RWPE1 (cell line): ENCODE measurements at places on chromosomes 2 and 18.

- DNase-seq, result no peak
Measured at GRCh38 chr2:75021672-75022071, 63.2 kb downstream of the POLE4 start.

DNA sequence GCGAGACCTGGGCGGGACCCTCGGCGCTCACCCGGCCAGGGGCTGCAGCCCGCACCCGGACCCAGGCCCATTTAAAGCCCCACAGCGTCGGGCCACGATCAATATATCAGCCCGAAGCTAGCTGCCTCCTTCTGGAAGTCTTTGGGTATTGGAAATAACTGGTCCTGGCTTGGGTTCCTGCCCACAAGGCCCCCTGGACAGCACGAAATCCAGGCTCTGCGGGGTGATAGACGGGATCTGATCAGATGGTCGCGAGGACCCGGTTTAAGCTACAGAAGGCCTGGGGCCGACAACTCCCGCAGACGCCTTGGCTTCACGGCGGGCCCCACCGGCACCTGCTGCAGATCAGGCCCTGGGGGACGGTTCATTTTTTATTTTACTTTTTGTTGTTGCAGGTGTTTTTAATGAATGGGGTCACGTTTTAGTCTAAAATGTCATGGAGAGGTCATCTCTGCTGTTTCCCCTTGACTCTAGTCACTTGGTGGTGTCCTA lies 362 bp upstream of the PSTPIP2 start:
- DNase-seq, result no peak

DNA sequence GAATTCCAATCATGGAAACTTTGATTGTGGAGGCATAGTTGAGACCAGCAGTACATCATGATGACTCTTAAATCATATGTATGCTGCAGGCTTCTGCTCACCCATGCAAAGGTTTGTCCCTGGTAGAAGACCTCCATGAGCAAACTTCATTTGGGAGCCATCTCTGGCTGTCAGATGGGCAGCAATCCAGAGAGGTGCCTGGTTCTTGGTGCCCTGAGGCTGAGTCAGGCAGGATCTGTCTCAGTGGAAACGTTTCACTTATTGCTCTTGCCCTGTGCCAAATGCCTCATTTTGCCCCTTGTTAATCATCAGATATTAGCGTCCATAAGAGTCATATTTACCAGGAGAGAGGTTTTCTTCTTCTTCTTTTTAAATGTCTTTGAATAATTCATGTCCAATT lies 151.5 kb upstream of the CELF4 start:
- no peak for DNase-seq

DNA sequence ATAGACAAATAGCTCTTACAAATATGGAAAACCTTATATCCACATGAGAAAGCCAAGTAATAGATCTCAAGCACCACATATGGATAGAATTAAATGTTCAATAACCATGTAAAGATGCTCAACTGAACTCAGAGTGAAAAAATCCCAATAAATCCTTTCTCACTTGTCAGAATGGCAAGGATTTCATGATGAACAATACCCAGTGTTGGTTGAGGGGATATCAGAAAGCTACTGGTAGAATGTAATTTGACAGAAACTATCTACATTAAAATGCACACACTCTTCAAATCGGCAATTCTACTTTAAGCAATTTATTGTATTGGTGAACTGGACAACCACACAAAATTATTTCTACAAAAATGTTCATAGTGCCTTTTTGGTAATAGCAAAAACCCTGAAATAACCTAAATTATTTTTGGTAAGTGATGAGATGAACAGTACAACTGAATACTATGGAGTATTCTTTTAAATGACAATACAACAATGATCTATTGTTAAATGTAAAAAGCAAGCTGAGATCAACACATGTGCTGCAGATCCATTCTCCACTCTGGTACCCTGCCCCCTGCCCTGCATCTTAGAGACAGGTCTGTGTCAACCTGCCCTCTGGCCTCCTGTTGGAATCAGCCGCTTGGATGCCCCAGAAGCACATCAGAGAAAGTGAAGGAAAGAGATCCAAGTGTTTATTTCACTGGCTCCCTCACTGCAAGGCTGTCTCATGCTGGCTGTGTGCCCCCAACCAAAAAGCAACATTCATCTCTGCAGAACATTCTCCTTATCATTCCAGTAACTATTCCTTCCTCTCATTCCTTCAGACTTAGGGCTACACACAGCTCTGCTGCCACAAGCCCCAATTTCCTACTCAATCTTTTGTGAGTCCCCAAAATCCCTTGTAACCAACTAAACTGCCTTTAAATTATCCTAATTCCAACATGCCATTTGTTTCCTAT lies 442.5 kb downstream of the LRATD1 start:
- DNase-seq, result no peak

DNA sequence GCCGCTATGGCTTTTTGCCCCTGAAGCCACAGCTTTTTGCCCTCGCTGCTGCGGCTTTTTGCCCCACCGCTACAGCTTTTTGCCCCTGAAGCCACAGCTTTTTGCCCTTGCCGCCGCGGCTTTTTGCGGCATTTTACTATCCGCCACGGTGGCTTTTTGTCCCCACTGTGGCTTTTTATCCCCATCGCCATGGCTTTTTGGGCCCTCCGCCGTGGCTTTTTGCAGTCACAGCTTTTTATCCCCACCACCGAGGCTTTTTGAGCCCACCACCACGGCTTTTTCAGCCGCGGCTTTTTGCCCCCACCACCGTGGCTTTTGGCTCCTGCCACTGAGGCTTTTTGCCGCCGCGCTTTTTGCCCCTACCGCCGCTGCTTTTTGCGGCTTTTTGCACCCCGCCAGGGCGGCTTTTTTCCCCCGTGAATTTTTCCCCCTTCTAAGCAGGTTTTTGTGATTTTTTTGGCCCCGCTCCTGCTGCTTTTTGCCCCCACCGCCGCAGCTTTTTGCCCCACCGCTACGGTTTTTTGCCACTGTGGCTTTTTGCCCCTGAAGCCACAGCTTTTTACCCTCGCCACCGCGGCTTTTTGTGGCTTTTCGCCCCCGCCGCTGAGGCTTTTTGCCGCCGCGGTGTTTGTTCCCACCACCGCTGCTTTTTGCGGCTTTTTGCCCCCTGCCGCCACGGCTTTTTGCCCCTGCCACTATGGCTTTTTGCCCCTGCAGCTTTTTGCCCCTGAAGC lies 2797.2 kb upstream of the TEKT4 start:
- DNase-seq, result no peak

- DNase-seq, result no peak
Measured at GRCh38 chr2:6602471-6602870, 263.2 kb downstream of the CMPK2 start.

DNA sequence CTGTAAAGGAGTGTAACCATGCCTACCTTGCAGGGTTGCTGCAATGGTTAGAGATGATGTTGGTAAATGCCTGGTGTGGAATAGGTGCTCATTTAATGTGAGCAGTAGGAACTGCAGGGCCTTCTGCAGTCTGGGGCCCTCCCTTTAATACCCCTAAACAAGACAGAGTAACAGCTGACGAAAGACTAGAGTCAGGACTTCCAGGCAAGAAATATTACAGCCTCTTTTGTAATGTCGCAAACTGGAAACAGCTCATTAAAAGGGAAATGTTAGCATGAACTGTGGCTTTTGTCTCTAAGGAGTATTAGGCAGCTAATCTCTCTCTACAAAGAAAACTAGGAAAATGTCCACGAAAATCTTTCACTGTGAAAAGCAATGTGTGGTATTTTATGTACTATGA lies 26.0 kb downstream of the MARCO start:
- DNase-seq, result no peak

- DNase-seq, result no peak
Measured at GRCh38 chr2:19775838-19776237, 125.9 kb downstream of the TTC32 start.

DNA sequence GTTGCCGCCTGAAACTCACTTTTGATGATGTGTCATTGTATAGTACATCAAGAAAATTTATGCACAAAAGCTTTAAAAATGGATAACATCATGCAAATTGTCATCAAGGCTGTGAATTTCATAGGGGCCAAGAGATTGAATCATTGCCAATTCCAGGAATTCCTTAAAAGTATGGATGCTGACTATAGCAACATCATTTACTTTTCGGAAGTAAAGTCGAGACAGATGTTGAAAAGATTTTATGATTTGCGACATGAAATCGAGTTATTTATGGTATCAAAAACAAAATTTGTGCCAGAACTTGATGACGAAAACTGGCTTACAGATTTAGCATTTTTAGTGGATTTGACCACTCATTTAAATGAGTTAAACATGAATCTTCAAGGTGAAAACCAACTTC lies 56.3 kb downstream of the ASB1 start:
- DNase-seq, result no peak

DNA sequence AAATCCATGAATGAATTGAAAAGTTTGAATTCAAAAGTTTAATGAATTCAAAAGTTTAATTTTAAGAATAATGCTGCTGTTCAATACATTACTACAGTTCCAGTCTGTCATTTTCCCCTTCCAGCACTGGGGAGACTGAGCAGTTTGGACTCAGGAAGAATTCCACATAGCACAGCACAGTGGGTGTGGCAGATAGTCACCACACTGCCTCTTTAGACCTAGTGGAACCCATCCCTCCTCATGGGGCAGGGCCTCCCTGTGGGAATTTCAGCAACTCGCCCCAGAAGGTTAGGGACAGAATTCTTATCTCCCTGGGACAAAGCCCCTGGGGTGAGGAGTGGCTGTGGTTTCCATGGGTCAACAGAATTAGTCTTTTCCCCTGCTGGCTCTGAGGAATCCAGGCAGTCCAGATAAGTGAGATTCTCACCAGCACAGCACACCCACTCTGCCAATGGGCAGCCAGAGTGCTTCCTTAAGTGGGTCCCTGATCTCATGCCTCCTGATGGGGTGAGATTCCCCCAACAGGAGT lies 442.0 kb upstream of the SYT4 start:
- DNase-seq, result no peak

DNA sequence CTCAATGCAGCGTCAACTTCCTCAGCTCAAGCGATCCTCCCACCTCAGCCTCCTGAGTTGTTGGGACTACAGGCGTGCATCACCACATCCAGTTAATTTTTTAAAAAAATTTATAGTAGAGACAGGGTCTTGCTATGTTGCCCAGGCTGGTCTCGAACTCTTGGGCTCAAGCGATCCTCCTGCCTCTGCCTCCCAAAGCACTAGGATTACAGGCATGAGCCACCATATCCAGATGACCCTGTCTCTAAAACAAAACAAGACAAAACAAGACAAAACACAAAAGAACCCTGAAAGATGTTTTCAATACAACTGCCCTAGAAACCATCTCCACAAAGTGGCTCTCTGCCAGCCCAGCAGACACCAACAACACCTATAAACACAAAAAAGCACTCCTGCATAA lies 31.4 kb downstream of the ANKRD29 start:
- DNase-seq, result no peak

- DNase-seq, result peak; percentile 45
Measured at GRCh38 chr2:113390124-113390849, 47.2 kb upstream of the ZNG1B start.

GRCh38 chr2:39306626-39307025 lies 62.9 kb upstream of the CDKL4 start:
- DNase-seq, result no peak

DNA sequence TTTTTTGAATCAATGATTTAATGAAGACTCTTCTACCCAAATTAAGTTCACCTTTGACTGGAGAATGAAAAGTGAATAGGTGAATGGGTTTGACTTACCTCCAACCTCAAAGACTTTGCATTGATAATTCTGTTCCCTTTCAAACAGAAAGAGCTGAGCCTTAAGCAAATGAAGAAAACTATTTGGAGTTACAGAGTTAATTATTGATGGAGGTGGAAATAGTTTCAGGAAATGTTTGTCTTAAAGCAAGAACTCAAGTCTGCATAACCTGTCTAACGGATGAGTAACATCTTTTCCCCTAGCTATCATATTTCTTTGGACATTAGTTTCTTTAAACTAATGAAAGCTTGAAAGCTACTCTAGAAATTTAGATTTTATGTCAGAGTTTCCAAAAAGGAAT lies 166.5 kb downstream of the CERS6 start:
- no peak for DNase-seq
